ENCODE measurements at places on chromosomes 6 and 20.

DNA sequence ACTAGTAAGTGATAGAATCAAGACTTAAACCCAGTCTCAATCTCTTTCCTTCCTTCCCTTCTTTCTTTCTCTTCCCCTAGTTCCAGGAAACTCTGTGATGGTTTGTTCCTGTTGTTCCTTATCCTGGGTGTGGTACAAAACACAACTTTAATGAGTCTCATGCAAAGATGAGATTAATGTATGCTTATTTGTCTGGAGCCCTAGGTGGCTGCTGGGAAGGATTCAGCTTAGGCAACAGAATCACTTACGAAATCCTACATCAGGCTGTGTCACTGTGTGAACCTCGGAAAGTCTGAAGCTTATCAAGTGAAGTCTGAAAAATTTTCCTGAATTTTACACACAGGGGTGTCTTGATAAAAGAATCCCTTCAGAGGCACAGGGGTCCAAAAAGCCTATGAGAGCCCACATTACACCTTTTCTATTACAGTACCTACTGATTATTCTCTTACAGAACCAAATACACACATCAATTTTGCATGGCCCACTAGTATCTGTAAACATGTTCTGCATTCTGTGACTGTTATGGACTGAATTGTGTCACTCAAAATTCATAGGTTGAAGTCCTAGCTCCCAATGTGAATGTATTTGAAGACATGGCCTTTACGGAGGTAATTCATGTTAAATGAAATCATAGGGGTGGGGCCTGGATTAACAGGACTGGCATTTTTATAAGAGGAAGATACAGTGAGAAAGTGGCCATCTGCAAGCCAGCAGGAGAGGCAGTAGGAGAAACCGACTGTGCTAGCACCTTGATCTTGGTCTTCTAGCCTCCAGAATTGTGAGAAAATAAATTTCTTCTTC is 144.7 kb downstream of the MYB start:
- no peak for DNase-seq

DNA sequence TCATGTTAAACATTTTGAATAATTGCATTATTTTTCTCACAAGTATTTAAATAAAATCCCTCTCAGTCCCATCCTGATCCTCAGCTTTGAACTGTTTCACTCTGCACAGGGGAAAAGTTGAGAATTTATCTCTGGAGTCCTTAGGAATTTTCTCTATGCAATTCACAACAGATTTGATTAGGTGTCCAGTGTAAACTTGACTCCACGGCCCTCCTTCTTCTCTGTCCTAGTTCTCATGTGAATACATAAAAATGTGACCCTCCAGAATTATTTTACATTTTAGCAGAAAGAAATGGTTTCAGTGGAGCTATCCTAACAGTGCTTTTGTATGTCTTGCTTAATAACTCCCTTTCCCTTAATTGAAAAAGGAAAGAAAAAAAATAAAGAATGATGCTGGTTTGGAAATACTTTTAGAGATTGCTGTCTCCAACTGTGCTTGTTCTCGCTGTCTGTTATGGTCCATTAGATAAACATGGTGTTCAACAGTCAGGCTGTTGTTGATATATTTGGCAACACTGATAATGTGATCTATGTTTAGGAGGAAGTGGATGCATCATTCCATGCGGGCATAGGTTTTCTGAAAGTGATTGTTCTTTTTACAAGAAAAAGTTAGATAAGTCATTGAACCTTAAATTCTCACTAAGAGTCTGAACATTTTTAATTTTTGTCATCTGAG is 599.4 kb upstream of the CITED2 start:
- DNase-seq, result no peak

DNA sequence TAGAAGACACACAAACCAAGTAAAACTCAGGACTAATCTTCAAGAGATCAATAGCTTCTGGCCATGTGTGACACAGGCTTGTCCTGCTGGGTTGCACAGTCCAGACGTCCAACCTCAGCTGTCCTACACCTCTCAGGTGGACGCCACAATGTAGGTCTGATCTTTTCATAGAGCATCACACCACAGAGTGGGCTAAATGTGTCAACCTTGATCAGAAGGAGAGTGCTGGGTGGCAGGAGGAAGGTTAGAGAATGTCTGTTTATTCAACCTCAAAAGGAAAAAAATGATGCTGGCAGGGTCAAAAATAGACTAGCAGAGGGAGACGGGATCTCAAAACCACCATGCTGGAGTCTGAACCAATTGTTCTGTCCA is 41.7 kb downstream of the GFOD1 start:
- DNase-seq, result no peak

GRCh38 chr6:107235511-107235910 is 120.2 kb upstream of the BEND3 start:
- no peak for DNase-seq

DNA sequence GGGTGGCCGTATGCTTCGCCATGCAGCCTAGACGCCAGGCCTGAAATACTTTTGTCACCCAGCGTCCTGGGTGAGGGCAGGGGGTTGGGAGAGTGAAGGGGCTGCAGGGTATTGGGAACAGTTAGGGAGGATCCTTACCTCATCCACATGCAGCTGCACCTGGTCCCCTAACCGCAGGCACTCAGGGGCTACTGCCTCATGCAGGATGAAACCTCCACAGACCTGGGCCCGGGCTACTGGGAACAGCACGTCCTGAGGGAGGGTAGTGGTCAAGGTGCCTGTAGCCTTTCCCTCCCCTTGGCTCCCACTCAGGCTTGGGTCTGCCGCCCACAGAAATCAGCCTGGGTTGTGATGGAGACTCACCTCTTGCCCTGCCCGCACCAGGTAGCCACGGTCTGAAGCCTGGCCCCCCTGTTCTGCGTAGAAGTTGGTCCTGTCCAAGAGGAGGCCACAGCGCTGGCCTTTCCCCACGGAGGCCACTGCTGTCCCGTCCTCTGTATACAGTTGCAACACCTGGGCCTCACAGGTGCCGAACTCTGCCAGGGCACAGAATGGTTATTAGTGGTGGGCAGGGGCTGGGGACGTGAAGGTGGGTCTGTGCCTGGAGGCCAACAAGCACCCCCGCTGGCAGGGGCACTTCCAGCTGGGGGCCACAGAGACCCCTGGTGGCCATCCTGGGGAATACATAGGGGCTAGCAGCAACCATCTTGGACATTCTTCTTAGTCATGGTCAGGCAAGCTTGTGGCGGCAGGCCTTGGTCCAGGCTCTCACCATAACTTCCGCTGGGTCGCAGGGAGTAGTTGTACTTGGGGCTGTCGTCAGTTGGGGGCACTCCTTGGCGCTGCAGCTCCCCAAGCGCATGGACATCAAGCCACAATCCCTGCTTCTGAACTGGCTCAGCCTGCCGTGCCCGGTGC is 8.6 kb downstream of the AARS2 start:
- DNase-seq, result no peak

DNA sequence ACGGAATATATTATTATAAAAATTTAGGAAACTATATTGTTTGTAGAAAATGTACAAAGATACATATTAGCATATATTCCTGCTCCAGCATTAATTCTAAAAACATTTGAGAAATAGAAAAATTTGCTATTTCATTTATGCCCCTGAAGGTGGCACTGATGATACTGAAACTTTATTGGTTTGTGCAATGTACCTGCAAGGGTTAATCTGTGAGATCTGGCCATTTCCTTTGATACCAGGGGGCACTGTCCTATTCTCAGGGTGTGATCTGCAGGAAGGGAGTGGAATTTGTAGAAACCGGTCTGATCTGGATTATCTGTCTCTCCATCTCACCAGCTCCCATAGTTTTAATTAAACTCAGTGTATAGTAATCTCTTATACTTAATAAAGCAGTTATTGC is 625.1 kb upstream of the IMPG1 start:
- no peak for DNase-seq

DNA sequence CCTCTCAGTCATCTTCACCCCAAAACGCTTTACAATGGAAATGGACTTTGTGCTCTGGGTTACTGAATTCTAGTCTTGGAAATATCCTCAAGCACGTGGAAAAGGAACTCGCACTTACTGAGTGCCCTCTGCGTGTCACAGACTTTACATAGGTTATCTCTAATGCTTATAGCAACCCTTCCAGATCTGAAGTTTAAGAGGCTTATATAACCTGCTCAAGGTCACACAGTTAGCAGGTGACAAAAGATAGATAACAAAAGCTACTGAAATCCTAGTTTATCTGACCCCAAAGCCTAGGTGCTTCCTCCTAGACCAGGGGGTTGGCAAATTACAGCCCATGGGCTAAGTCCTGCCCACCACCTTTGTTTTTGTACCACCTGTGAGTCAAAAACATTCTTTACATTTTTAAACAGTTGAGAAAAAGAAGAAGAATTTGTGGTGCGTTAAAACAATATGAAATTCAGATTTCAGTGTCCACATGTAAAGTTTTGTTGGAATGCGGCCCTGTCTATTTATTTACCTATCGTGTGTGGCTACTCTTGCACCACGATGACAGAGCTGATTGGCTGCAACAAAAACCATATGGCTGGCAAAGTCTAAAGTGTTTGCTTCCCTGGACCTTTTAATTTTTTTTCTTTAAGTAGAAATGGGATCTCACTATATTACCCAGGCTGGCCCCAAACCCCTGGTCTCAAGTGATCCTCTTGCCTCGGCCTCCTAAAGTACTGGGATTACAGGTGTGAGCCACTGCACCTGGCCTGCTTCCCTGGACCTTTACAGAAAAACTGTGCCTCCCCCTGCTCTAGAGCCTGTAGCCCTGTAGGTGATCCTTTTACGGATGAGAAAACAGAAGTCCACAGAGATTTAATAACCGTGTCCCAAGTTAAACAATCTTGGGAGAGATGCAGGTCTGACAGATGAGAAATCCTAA is 110.2 kb upstream of the RREB1 start:
- no peak for DNase-seq

- no peak for DNase-seq
Observed at GRCh38 chr6:125764121-125764671, 14.8 kb downstream of the HEY2 start.

- DNase-seq, result no peak
Observed at GRCh38 chr6:15320693-15321092, 74.8 kb downstream of the JARID2 start.

DNA sequence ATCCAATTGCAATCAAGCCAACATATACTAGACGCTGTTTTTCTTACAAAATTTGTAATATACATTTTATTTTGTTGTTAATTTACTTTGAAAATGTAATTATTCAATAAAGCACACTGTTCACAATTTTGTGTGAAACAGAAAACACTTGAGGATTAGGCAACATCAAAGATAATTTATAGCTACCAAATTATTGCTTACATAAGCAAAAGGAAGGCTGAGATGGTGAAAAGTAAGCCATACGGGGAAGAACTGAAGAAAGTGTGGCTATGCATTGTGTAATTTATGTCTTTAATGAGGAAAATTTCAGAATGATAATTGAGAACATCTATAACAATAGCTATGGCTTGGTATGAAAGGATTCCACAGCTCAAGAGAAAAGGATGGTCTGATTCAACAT is 192.0 kb downstream of the RNF144B start:
- no peak for DNase-seq

DNA sequence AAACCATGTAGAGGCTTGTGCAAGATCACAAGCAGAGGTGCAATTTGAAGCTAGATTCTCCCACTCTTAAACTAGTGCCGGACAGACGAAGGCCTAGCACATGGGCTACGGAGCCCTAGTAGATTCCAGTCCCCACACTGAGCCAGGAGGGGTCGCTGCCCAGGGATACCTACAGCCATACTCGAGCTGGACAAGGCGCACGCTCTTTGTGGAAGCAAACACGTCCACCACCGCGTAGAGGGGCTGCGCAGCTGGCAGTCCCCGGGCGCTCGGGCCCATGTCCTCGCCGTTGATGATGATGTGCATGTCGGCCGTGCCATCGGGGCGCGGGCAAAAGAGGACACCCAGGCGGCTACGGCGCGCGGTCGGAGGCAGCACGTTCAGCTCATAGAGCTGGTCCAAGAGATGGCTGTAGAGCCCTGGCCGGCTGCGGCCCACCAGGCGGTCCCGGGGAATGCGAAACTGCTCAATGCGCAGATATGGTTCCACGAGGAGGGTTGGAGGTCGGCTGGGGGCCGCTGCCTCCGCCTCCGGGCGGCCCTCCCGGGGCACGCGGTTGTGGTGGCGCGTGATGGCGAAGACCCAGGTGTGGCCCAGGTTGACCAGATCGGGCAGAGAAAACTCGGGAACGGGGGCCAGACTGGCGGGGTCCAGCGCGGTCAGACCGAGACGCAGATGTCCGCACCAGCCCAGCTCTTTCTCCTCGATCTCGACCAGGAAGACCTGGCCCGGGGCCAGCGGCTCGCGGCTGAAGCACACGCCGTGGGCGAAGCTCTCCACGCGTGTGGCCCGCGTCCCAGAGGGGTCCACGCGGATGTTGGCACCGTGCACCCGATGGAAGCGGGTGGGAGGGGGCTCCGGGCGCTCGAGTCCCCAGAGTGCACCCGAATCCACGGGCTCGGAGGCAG is 677 bp downstream of the NEURL2 start:
- DNase-seq, result no peak

DNA sequence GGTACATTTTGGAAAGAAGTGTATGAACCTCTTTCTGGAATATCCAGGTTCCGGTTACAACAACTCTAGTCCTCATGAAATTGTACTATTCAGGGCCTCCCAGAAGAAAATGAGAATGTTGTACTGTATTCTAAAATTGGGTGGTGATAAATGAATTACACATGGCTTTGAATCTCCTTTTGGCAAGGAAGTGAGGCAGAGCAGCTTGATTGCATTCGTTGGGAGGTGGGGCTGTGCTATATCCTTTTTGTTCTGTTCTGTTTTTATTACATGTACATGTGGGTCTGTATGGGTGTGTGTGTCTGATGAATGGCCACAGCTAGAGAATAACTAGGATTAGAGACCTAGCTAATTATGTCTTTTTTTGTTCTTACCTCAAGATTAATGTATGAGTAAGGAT is 37.8 kb upstream of the SNRPB2 start:
- no peak for DNase-seq
